ENCODE measurements at places on chromosomes 4 and X. TPM values are rescaled to one million over a fixed set of nuclear protein-coding genes. Genes with fewer than 3 reads are reported as not detected.

GRCh38 chr4:121977251-121978171 is 25.7 kb upstream of the TRPC3 start:
- peaks cover 9% of the 10 kb centered on the region for H3K27me3 ChIP-seq
- no peaks in the 10 kb centered on the region for H3K36me3 ChIP-seq
- no peak for DNase-seq
- no peak overlapping the region for H3K4me3 ChIP-seq

DNA sequence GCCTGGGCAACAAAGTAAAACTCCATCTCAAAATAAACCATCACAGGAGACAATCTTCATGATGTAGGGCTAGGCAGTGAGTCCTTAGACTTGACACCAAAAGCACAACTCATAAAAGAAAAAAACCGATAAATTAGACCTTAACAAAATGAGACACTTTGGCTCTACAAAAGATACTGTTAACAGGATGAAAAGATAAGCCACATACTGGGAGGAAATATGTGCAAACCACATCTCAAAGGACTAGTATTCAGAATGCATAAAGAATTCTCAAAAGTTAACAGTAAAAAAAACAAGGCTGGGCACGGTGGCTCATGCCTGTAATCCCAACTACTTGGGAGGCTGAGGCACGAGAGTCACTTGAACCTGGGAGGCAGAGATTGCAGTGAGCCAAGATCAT is 13.2 kb downstream of the EFHC2 start:
- no peaks in the 10 kb centered on the region for H3K4me1 ChIP-seq
- H3K36me3 ChIP-seq, result no peaks in the 10 kb centered on the region
- no peaks in the 10 kb centered on the region for H3K27me3 ChIP-seq
- no peak overlapping the region for H3K27ac ChIP-seq
- DNase-seq, result no peak

- H3K27ac ChIP-seq, result no peak overlapping the region
- no peak overlapping the region for H3K4me3 ChIP-seq
Observed at GRCh38 chr4:48347282-48347921, 6.1 kb downstream of the SLAIN2 start.

DNA sequence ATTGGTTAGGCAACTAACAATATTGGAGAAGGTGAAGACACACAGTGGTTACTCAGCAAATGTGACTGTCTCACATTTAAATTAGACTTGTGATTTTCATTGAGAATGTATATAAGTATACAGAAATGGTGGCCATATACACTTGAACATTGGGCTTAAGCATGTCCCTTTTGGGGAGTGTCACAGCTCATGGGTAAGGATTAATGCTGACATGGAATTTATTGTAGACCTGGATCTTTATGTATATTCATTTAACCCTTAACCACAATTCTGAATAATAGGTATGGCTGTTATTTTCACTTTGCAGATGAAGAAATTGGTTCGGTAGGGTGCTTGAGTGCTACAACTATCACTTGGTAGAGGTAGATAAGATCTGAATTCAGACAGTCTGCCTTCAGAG is 95.5 kb upstream of the WDFY3 start:
- no peaks in the 10 kb centered on the region for H3K36me3 ChIP-seq
- H3K4me3 ChIP-seq, result no peak overlapping the region
- no peak overlapping the region for H3K27ac ChIP-seq
- no peaks in the 10 kb centered on the region for H3K4me1 ChIP-seq
- no peaks in the 10 kb centered on the region for H3K27me3 ChIP-seq

- DNase-seq, result no peak
- no peaks in the 10 kb centered on the region for H3K4me1 ChIP-seq
- no peaks in the 10 kb centered on the region for H3K36me3 ChIP-seq
- no peaks in the 10 kb centered on the region for H3K27me3 ChIP-seq
- H3K27ac ChIP-seq, result no peak overlapping the region
Observed at GRCh38 chrX:17020356-17020755, 73.9 kb downstream of the REPS2 start.

DNA sequence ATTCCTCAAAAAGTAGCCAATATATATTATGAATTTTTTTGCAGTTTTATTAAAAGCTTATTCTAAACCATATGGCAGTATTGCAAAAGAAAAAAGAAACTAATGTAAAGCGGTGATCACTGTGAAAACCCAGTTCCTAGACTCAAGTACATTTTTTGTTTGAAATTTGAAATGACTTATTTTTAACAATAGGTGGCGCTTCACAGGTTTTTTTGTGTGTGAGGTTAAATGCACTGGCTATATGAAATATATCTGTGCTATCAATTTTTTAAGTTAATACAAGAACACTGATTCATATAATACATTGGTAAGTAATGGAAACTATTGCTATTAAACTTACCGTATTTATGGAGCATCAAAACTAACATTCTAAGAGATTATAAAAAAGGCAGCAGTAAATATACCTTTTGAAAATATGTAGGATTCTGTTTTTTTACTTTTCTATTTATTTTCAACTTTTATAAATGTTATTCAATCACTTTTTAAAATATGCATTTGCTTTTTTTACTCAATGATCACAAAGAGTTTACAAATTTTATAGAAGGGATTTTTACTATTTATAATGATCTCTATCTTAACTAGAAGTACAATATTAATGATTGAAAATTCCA is 5.6 kb upstream of the SPRY1 start:
- H3K4me3 ChIP-seq, result no peak overlapping the region
- H3K36me3 ChIP-seq, result no peaks in the 10 kb centered on the region
- DNase-seq, result no peak
- H3K27ac ChIP-seq, result no peak overlapping the region

- peak; percentile 60 for DNase-seq
- H3K36me3 ChIP-seq, result no peaks in the 10 kb centered on the region
- H3K4me1 ChIP-seq, result no peaks in the 10 kb centered on the region
- no peak overlapping the region for H3K4me3 ChIP-seq
Observed at GRCh38 chr4:177047070-177047850, 254.5 kb upstream of the VEGFC start.

DNA sequence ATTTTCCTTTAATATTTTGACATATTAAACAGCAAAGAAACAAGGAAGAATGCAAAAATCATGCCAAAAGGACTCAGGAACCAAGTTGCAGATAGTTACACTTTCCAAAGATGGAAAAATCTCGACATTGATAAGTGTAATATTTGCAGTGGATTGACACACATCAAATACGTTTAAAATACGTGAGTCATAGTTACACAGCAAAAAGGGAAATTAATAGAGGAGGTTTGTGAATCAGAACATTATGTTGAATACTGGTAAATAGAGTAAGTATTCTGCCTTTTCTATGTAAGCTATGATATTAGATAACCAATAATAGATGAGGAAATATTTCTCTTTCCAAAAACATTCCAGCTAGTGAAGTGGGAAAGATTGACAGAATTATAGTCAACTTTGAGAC is 1761.3 kb upstream of the IGFBP7 start:
- no peak overlapping the region for H3K27ac ChIP-seq
- no peaks in the 10 kb centered on the region for H3K4me1 ChIP-seq
- no peak for DNase-seq
- H3K27me3 ChIP-seq, result no peaks in the 10 kb centered on the region

DNA sequence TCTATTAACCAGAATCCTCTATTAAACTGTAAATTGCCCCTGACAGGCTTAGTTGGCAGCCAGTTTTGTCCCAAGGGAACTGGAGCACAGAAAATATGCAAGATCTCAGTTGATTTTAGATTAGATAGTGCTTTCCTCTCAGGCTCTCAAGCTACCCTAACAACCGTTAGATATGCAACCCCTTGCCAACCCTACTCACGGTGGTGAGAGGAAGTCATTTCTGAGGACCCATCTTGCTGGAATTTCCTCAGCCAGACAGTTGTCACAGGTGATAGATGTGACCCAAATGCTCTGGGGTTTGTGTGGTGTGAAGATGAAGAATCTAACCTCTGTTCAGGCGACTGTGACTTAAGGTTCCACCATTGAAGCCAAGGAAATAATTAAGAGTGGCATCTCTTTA is 447.1 kb downstream of the MID1IP1 start:
- H3K4me3 ChIP-seq, result no peak overlapping the region
- no peaks in the 10 kb centered on the region for H3K4me1 ChIP-seq
- no peaks in the 10 kb centered on the region for H3K27me3 ChIP-seq
- H3K36me3 ChIP-seq, result no peaks in the 10 kb centered on the region
- DNase-seq, result no peak
- H3K27ac ChIP-seq, result no peak overlapping the region

GRCh38 chr4:183860731-183861130 is 44.4 kb upstream of the STOX2 start:
- no peaks in the 10 kb centered on the region for H3K27me3 ChIP-seq
- no peaks in the 10 kb centered on the region for H3K36me3 ChIP-seq
- no peak overlapping the region for H3K27ac ChIP-seq
- no peak overlapping the region for H3K4me3 ChIP-seq

GRCh38 chrX:45719751-45720501 is 519.2 kb upstream of the DIPK2B start:
- DNase-seq, result no peak
- H3K27me3 ChIP-seq, result no peaks in the 10 kb centered on the region
- H3K36me3 ChIP-seq, result no peaks in the 10 kb centered on the region
- H3K4me1 ChIP-seq, result no peaks in the 10 kb centered on the region
- no peak overlapping the region for H3K4me3 ChIP-seq
- no peak overlapping the region for H3K27ac ChIP-seq

GRCh38 chr4:103050736-103051436 is 25.7 kb downstream of the SLC9B2 start:
- no peak overlapping the region for H3K27ac ChIP-seq
- no peaks in the 10 kb centered on the region for H3K27me3 ChIP-seq
- no peaks in the 10 kb centered on the region for H3K36me3 ChIP-seq
- no peak for DNase-seq
- no peak overlapping the region for H3K4me3 ChIP-seq

GRCh38 chrX:2638279-2638678 is 52.8 kb upstream of the CD99 start:
- DNase-seq, result no peak
- H3K4me3 ChIP-seq, result no peak overlapping the region
- H3K36me3 ChIP-seq, result peaks cover 4% of the 10 kb centered on the region
- no peaks in the 10 kb centered on the region for H3K4me1 ChIP-seq
- H3K27ac ChIP-seq, result no peak overlapping the region

DNA sequence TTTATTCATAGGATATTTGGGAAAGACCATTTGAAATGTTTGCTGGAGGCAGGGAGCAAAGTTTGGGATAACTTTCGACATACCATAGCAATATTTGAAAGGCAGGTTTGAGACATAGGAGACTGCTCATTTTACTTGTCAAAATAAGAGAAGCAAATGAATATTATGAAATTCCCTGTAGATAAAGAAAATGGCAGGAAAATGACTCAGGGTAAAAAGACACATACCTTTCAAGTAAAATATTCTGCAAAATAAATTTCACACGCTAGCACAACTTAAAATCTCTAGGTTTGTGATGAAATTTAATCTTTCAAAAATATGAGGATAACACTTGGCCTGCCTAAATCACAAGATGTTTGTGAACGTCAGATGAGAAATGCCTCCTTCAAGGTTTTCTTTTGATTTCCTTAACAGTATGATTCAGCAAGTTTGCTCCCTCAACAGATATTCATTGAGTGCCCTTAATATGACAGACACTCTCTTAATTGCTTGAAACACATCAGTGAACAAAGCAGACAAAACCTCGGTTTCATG is 6.6 kb downstream of the TMEM156 start:
- no peak for DNase-seq
- no peak overlapping the region for H3K27ac ChIP-seq
- H3K4me3 ChIP-seq, result no peak overlapping the region
- H3K4me1 ChIP-seq, result peaks cover 18% of the 10 kb centered on the region
- no peaks in the 10 kb centered on the region for H3K36me3 ChIP-seq

GRCh38 chrX:1686642-1687041 is 71.8 kb downstream of the ASMT start:
- no peak overlapping the region for H3K4me3 ChIP-seq
- H3K4me1 ChIP-seq, result no peaks in the 10 kb centered on the region
- DNase-seq, result no peak
- no peaks in the 10 kb centered on the region for H3K36me3 ChIP-seq
- H3K27me3 ChIP-seq, result no peaks in the 10 kb centered on the region

DNA sequence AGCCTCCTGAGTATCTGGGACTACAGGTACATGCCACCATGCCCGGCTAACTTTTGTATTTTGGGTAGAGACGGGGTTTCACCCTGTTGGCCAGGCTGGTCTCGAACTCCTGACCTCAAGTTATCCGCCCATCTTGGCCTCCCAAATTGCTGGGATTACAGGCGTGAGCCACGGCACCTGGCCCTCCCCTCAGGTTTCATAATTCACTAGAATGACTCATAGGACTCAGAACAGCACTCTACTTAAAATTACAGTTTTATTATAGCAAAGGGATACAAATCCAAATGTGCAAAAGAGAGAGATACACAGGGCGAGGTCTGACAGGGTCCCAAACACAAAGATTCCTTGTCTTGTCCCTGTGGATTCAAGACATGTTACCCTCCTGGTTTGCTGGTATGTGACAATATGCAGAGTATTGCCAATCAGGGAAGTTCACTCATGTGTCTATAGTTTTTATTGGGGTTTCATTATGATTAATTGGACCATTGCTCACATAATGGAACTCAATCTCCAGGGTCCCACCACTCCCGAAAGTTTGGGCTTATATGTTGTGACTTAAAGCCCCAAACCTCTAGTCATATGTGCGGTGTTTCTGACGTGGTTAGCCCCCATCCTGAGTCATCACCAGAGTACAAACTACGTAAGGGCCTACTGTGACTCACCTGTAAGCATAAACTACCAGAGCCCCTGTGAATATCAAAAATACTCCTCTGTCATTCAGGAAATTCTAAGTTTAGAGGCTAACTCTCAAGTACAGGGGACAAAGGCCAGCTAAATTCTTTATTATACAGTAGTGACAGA is 5.2 kb downstream of the YIPF6 start:
- no peaks in the 10 kb centered on the region for H3K36me3 ChIP-seq
- no peaks in the 10 kb centered on the region for H3K27me3 ChIP-seq

DNA sequence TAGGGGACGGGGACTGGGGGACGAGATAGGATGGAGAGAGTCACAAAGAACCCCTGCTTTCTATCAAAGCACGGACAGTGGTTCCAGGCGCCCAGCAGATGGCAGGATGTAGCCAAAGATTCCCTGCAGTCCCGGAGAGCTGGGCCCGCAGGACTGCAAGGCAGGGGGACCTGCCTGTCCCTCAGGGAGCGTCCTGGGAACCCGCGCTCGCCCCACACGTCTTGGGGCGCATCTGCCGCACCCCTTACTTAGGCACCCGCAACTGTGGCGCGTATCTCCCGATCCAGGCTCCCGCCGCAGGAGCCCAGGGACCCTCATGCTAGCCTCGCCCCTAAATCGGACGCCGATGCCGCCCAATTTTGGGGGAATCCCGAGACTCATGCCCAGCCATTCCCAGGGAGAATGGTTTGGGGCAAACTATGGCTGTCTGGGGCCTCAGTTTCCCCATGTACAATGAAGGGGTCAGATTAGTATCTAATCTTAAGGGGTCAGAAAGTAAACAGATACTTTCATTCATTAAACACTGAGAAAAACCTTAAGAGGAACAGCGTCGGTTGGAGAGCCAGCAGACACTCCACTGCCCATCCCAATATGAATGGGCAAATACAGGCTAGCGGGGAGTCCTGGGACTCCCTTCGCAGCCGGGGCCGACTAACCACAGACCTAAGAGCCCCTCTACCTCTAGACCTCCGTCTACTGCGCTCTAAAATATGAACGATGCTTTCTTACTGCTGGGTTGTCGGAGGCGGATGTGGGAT is 581 bp upstream of the STK32B start:
- peak overlapping the region; percentile 66 for H3K4me3 ChIP-seq
- peak; percentile 71 for DNase-seq
- H3K27me3 ChIP-seq, result peaks cover 3% of the 10 kb centered on the region
- no peak overlapping the region for H3K27ac ChIP-seq

- no peak overlapping the region for H3K27ac ChIP-seq
- H3K36me3 ChIP-seq, result no peaks in the 10 kb centered on the region
- H3K4me3 ChIP-seq, result no peak overlapping the region
- H3K27me3 ChIP-seq, result no peaks in the 10 kb centered on the region
- DNase-seq, result no peak
- H3K4me1 ChIP-seq, result no peaks in the 10 kb centered on the region
Observed at GRCh38 chr4:24611575-24611974, 27.2 kb upstream of the DHX15 start.

The ADH7 gene
- not detected for total RNA-seq

The UCHL1 gene
- total RNA-seq, result 2.8 TPM

The SULT1B1 gene
- total RNA-seq, result 0.54 TPM
